ENCODE measurements at places on chromosomes 7 and 10. TPM values are rescaled to one million over a fixed set of nuclear protein-coding genes. Genes with fewer than 3 reads are reported as not detected.
A peak's percentile ranks its signal among the peaks of the same experiment; 100 is the strongest.

- DNase-seq: peak; percentile 56
Measured at GRCh38 chr7:39811161-39811614, 138.9 kb upstream of the CDK13 start.

DNA sequence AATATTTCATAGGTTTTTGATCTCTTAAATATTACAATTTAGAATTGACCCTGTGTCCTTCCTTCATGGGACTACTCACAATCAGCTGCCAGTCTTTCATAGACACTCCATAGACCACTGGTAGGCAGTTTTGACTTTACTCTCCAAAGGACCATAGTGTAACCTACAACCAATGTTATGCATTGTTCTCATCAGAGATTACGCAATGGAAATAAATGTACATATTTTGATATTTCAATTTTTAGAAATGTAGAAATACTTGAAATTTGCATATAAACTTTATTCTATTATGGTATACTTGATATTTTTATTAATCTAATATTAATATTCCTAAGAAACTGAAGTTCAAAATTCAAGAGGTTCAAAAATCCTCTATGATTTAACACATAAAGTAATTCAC, 446.4 kb upstream of the KCND2 start:
- DNase-seq: no peak

DNA sequence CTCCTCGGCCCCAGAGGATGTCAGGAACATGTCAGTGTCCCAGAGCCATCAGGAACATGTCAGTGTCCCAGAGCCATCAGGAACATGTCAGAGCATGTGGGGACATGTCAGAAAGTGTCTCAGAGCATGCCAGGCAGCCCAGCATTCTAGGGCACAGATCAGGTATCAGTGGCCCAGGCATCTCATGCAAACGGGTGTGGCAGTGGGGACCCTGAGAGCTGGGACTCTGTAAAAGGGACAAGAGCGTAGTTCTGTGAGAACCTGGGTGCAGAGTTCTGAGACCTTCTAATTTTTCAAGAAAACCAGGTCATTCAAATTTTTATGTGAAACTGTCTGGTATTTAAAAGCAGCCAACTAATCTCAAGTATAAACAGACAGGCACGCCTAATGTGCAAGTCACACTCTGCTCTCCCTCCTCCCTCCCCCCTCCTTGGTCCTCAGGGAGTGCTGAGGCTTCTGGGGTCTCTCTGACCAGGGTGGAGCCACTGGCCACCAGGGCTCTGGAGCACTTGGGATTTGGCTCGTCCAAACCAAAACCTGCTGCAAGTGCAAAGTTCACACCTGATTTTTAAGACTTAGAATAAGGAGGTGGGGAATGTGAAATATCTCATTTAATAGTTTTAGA, 64.6 kb downstream of the ALOX5 start:
- no peak for DNase-seq

- no peak for DNase-seq
Measured at GRCh38 chr10:128861018-128861901, 605.8 kb upstream of the MGMT start.

DNA sequence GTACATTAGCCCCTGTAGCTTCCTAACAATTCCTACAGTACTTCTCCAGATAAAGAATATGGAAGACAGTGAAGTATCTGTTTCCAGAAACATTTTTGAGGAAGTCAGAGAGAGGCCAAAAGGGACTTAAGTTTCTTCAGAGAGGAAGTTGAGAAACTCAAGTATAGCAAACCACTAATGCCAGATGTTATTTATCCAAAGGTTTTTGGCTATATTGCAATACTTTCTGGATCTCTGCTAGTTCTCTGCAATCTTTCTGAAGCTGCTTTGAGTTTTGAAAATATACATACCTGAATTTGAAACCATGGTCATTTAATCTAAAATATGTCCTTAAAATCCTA, 64.7 kb downstream of the BICC1 start:
- no peak for DNase-seq

The ELFN1 gene
- 0.75 TPM for total RNA-seq

DNA sequence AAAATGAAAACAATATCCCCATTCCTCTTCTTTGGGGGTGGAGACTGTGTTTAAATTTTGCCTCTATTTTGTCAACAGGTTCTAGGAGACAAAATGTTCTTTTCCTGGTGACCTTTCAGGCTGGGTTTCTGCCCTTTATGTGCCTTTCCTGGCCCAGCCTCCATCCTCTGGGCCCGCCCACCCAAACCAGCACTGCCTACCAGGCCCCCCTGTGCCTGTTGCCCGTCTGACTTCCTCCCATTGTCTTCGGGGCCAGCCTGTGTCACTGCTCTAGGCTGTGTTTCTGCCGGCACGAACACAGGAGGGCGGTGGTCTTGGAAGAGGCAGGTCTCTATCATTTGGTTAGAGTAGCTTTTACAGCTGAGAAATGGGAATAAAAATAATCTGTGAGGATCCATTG, 13.9 kb downstream of the TSPAN14 start:
- DNase-seq: no peak

DNA sequence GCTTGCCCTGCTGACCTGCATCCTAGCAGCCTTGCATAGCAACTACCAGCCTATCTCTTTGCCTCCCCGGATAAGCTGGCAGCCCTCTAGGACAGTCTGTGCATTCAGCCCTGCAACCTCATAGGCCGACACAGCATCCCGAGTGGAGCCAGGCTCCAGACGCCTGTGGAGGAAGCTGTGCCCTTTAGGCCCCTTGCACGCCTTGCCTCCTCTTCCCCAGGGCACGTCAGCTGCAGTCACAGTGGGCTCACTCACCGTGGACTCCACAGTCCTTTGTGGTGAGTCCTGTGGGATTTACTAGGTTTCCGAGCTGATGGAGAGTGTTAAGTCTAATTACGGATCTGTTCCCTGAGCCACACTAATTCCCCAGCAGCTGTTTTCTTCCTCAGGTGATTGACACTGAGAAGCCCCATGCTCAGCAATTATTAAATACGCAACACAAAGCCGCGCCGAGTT, 540.0 kb downstream of the TCERG1L start:
- no peak for DNase-seq

- peak; percentile 86 for DNase-seq
Measured at GRCh38 chr7:20351901-20352300, 21.2 kb downstream of the ITGB8 start.

DNA sequence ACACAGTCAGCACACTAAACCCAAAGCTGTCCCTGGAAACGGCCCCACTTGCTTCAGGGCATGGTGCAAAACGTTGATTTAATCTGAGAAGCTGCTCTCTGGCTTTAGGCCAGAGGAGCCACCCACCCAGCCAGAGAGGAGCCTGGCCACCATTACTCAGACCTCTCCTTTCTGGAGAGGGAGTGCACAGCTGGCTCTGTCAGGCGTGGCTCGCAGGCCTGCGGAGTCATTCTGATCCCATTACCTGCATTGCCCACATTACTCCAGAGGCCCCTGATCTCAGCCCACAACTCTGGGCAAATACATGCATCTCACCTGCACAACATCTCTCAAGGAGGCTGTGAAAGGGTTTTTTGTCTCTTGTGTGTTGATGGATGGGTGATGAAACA, 370.0 kb upstream of the IGFBP3 start:
- peak; percentile 75 for DNase-seq

GRCh38 chr10:85900487-85900886, 466.1 kb downstream of the GRID1 start:
- DNase-seq: no peak

GRCh38 chr7:127882313-127882920, 148.8 kb downstream of the LRRC4 start:
- no peak for DNase-seq

DNA sequence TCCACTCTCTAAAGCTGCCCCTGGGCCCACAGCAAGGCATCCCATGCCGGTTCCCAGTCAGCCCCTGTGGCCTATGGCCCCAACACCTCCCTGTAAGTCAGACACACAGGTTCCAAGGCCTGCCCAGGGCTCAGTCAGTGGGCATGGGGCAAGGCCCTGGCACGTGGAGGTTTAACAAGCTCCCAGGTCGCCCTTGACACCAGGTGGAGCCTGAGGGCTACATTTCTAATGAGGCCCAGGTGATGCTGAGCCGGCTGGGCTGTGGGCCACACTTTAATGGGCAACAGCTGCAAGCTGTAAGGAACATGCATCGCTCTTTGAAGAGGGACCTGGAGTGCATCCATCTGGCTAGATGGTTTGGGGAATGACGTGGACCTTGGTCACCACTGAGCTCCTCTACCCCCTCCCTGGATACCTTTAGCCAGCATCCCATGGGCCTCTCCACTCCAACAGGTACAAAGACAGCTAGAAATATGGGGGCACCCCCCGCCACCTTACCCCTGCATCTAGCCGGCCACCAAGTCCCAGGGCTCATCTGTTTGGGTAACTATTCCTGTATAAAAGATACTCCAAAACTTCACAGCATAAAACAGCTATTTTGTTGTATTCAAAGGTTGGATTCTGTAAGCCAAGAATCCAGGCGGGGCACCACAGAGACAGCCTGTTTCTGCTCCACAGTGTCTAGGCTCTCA, 122.5 kb downstream of the OAT start:
- no peak for DNase-seq

The ANKRD61 gene
- total RNA-seq: 0.26 TPM

The C10orf53 gene
- not detected for total RNA-seq

- peak; percentile 87 for DNase-seq
Measured at GRCh38 chr10:14560274-14560673, 214.4 kb downstream of the FAM107B start.

GRCh38 chr7:96484091-96484490, 162.2 kb upstream of the SLC25A13 start:
- DNase-seq: no peak

DNA sequence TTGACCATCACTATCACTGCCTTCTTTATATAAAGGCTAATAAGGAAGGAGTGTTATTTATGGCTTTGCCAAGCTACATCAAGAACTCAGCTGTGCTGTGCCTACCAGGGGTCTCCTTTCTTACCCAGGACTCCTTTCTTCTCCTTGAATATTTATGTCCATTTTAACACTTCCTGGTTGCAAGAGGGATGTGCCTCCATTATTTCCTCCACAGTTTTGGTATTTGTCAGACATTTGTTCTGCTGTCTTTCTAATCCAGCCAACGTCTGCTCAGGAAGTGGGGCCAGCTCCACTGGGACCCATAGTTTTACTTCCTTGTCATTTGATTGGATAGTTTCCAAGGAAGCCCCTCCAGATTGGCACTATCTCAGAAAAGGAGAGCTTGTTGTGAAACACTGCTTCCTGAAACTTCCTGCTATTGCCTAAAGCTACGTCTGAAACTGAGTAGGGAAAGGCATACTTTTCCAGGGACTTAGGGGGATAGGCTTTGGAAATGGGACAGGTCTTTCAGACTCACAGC, 6.6 kb upstream of the STRIP2 start:
- no peak for DNase-seq

GRCh38 chr7:138122162-138122561, 45.9 kb downstream of the AKR1D1 start:
- no peak for DNase-seq

The PRKCQ gene
- not detected for total RNA-seq

GRCh38 chr7:139011373-139011772, 24.5 kb downstream of the ZC3HAV1L start:
- no peak for DNase-seq

- peak; percentile 87 for DNase-seq
Measured at GRCh38 chr10:87547734-87548311, 43.1 kb downstream of the MINPP1 start.

The HABP2 gene
- total RNA-seq: not detected

GRCh38 chr10:10726101-10726500, 291.6 kb upstream of the CELF2 start:
- no peak for DNase-seq

- DNase-seq: no peak
Measured at GRCh38 chr10:3681642-3682554, 103.1 kb downstream of the KLF6 start.

The TAX1BP1 gene
- 49.5 TPM for total RNA-seq

GRCh38 chr10:133473270-133473669, 19.5 kb downstream of the SCART1 start:
- DNase-seq: no peak

The SLC35G1 gene
- total RNA-seq: 4.1 TPM

The LIPF gene
- not detected for total RNA-seq

GRCh38 chr10:28082316-28082715, 83.4 kb upstream of the ODAD2 start:
- no peak for DNase-seq

DNA sequence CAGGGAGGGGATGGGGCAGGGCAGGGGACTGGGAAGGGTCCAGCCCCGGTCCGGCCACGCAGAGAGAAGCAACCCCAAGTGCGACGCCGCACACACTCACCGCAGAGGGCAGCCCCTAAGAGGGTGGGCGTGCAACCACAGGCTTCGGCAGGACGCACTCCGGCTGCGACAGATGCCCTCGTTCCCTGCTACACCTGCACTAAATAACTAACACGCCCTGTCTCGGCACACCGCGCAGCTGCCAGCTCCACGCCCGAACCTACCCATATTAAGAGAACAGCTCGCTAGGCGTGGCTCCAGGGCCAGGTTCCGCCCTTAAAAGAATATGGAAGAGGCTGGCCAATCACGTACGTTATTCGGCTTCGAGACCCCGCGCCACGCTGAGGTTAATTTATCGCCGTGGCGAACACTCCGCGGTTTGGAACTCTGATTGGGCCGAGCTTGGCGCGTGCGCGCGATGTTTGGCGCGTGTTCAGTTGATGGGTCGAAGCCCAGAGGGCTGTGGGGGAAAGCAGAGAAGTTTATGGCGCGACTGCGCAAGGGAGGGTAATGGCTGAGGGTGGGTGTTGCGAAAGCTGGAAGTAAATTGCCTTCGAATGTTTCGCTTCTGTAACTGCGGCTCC, 91.1 kb downstream of the OR13A1 start:
- DNase-seq: no peak

DNA sequence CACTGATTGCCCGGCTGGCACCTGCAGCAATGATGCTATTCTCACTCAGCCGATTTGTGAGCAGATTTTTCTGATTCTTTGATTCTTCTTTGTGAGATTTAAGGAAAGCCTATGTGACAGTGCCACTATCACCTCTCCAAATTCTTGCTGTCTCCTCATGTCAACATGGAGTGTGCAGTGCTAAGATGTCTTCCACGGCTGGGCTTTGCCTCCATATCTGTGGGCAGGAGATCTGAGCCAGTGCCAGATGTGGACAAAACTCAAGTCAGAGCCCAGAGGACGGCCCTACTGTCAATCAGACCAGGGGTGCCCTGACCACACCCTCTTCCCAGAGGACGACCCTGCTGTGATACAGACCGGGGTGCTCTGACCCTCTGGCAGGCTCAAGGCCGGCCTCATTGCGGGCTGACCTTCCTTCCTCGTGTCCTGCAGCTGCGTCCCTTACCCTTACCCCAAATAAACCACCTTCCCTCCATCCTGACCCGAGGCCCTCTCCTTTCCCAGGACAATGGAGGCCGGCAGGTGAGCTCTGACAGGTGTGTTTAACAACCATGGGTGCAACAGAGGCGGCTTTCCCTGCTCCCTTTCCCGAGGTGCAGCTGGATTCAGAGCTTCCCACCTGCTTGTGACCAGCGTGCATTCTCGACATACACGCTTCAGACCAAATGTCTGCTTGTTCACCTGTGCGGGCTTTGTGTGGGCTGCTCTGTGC, 221.4 kb downstream of the ADARB2 start:
- DNase-seq: no peak

- DNase-seq: peak; percentile 87
Measured at GRCh38 chr7:80611779-80612178, 26.7 kb upstream of the CD36 start.
